Esophagus squamous epithelium (tissue), 5 donors: ENCODE measurements at places on chromosomes 5 and 9. TPM values are rescaled to one million over a fixed set of nuclear protein-coding genes. Genes with fewer than 3 reads are reported as not detected.

The IFNB1 gene
- not detected for total RNA-seq

- no peak for DNase-seq
These were observed 17.1 kb downstream of the FCN2 start for GRCh38 chr9:134897584-134898170.

- no peak for DNase-seq
These were observed 1022.3 kb upstream of the WWC1 start for GRCh38 chr5:167269146-167269545.

DNA sequence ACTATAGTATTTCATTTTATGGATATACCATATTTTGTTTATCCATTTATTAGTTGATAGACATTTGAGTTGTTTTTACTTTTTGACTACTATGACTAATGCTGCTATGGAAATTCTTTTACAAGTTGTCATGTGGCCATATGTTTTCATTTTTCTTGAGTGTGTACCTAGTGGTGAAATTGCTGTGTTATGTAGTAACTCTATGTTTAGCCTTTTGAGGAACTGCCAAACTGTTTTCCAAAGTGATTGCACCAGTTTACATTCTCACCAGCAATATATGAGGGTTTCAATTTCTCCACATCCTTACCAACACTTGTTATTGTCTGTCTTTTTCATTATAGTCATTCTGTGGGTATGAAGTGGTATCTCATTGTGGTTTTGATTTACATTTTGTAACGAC is 75.4 kb downstream of the GRIA1 start:
- no peak for DNase-seq

- DNase-seq: no peak
These were observed 2.1 kb upstream of the HAND1 start for GRCh38 chr5:154479944-154480750.

- DNase-seq: peak; percentile 6
These were observed 232.6 kb downstream of the MAST4 start for GRCh38 chr5:66828548-66829357.
